Right renal pelvis (tissue), 4 donors: ENCODE measurements at places on chromosomes 4 and X. TPM values are rescaled to one million over a fixed set of nuclear protein-coding genes. Genes with fewer than 3 reads are reported as not detected.

GRCh38 chrX:13188731-13189309, 131.0 kb downstream of the ATXN3L start:
- DNase-seq = no peak

DNA sequence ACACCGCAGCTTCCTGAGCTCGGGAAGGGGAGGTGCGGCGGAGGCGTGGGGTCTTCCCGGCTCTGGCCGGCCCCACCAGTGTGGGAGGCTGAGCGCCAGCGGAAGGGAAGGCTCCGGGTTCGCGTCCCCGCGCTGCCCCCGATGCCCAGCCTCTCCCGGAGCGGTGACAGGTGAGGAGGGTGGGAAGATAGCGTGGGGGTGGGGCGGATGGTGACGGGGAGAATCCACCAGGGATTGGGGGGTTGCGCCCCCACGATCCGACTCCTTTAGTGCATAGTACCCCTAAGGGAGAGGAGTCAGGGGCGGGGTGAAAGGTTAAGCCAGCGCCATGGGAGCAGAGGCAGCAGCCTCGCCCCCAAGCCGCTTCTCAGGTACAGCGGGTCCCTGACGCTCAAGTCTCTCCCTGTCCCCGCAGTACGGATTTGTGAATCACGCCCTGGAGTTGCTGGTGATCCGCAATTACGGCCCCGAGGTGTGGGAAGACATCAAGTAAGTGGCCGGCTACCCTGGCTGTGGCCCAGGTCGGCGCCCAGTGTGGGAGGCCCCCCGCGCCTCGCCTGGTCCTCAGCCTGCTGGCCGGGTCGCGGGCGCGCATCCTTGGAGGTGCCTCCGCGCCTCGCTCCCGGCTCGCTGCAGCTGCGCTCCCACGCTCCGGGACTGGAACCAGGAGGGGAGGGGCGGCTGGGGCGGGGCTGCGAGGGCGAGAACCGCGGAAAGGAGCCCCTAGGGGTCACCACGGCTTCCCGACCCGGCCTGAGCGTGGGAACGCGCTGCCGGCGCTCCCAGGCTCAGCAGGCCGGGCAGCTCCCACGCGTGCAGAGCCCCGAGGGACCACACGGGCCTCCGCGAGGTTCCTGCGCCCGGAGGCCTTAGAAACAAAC, 791 bp downstream of the GUCY1B1 start:
- no peak for DNase-seq

DNA sequence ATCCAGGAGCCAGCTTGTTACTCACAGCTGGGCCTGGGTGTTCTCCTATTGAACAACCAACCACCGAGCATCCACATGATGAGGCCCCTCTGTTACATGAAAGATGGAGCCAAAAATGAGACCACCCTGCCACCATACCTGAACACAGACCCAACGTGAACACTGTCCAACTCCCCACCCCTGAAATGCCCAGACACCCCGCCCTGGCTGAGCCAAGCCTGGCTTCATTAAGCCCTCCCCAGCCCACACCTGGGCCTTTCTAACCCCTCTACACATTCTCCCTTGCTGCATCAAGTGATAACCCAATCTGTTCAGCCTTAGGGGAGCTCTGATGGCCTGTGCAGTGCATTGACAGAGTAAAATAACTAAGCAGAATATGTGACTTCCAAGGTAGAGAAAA, 80.7 kb downstream of the EVC start:
- DNase-seq = no peak

GRCh38 chr4:73989928-73990327, 1.9 kb upstream of the PPBP start:
- DNase-seq = no peak

- DNase-seq = no peak
These were observed 69.8 kb downstream of the EFNB1 start for GRCh38 chrX:68898598-68898997.

DNA sequence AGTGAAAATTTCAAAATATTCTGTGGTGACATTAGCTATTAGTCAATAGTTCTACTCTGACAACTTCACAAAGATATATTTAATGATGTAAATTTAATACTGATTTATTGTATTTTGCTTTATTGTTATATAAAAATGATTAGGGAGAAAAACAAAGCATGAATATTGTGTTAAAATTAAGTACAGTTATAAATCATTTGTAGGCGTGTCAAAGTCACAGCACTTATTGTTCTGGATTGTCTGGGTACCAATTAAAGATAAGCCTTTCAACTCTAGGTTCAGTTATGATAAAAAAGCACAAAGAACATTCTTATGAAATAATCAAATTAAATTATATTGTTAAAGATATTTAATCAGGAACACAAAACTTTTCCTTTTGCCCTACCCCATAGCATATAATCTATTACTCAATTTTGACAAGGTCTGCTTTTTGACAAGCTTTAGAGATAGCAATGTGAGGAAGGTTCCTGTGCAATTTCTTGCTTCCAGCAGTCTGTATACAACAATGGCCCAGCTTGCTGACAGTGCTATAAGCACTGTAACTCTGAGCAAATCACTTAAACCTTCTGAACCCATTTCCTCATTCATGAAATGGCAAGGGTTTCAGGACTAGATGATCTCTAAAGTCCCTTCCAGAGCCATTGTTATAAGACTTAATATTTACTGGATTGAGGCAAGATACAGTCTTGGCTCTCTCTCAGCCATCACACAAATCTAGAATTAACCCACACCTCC, 910.3 kb upstream of the LCORL start:
- DNase-seq = no peak

DNA sequence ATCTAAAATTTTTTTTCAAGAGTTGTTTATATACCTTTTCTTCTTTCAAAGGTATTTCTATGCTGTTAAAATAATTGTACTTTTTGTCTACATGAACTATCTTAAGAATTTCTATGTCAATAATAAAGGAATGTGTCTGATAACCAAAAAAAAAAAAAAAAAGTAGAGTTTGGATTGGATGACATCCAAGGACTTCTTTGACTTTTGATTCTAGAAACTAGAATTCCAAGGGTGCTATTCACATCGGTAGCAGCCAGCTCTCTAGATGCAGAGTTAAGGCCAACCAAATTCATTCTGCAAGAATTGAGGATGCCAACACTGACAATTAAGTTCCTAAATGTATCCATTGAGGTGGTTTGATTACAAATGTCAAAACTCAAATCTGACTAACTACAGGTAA, 42.0 kb upstream of the PRKG2 start:
- DNase-seq = no peak

- DNase-seq = no peak
These were observed 38.8 kb downstream of the REELD1 start for GRCh38 chr4:146252969-146253611.

GRCh38 chr4:122163767-122164166, 11.6 kb downstream of the BLTP1 start:
- DNase-seq = no peak

DNA sequence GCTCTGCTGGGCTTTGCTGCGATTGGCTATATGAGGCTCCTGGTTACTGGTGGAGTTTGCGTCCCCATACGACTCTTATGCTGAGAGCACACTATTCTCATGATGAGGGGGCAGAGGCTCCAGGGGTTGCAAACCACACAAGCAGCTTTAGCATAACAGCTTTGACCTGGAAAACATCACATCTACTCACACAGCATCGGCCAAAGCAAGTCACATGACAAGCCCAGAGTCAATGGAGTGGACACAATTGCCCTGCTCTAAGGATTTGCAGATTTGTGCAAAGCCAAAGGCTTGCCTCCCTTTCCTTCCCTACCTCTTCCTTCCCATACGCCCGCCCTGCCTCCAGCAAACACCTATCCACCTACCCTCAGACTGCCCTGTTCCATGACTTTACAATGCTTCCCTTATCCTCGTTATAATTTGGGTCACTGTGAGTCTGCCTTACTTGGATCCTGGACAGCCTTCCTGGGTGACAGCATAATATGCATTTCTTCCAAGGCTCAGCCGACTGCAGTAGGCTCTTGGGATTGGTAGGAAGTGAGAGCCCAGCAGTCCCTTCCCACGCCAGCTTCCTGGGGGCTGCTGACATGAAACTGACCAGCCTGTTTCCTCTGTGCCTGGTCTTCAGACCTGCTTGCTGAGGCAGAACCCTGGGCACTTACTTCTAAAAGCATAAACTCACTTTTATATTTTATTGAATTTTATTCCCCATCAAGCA, 208.2 kb upstream of the PSAPL1 start:
- DNase-seq = no peak

Gene SHROOM3
- 33.3 TPM for polyA plus RNA-seq

- no peak for DNase-seq
These were observed 188.2 kb downstream of the GABRB1 start for GRCh38 chr4:47219586-47219985.

GRCh38 chr4:158496030-158496741, 25.5 kb upstream of the RXFP1 start:
- no peak for DNase-seq

DNA sequence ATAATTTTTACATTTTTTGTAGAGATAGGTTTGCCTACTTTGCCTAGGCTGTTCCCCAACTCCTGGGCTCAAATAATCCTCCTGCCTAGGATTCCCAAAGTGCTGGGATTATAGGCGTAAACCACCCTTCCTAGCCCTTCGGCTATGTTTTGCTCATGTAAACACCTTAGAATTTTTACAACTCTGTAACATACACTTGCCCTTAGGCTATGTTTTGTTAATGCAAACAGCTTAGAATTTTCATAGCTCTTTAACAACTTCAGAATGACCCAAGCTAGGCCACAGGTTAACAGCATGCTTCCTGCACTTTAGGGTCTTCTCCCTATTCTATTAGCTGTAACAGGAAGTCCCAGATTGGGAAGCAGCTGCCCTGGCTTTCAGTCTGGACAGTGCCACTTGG, 24.2 kb downstream of the KLHL15 start:
- DNase-seq = no peak

DNA sequence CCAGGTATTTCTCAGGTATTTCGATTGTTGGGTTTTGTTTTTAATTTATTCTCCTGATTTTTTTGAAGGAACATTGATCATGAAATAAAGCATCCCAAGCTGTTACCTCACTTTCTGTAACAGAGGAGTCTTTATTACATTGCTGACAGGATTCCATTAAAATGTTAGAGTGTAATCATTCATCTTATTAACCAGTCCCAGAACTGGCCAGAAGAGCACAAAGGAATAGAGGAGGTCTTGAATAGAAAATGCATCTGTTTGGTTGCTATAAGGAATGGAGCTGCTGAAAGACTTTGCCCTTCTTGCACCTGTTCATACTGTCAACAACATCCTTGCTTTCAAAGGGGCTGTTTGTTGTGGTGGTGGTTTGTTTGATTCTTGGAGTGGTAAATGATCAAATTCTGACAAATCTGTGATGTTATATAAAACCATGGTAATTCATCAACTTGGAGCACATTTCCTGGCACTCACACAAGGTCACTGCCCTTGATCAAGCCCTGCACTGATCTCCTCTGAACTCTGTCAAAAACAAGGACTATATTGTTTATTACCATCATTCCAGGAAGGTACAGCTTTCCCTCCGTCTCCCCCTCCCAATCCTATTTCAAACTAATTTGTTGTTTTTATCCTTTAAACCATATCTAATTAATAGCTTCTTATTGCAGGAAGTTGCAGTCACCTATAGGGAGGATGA, 215.8 kb downstream of the PCDH19 start:
- no peak for DNase-seq

DNA sequence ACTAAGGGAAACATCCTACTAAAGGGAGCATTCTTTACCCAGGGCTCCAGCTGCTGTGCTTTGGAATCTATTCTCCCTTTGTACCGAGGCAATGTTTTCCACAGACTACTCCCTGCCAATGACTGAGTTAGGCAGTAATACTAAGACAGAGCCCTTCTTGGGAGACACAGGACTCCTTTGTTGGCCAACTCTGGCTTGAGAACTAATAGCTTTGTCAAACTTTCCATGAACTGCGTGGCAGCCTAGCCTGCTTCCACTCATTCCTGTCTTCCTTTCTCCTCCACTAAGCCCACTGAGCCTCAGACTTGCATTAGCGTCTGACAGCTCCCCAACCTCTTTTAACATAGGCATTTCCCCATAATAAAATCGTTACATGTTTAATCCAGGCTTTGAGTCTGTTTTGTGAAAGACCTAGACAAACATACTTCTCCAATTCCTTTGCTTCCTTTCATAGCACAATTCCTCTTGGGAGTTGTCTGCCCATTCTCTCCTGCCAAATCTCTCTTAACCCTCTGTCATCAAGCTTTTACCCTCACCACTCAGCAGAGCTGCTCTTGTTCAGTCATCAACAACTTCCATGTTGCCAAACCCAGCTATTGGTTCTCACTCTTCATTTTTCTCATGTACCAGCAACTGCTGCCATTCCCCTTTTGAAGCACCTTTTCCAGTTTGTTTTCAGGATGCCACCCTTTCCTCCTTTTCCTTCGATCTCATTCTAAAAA, 300.3 kb upstream of the IGFBP7 start:
- no peak for DNase-seq

- no peak for DNase-seq
These were observed 100.8 kb downstream of the REELD1 start for GRCh38 chr4:146315184-146315583.

Gene RBM47
- 98.8 TPM for polyA plus RNA-seq

DNA sequence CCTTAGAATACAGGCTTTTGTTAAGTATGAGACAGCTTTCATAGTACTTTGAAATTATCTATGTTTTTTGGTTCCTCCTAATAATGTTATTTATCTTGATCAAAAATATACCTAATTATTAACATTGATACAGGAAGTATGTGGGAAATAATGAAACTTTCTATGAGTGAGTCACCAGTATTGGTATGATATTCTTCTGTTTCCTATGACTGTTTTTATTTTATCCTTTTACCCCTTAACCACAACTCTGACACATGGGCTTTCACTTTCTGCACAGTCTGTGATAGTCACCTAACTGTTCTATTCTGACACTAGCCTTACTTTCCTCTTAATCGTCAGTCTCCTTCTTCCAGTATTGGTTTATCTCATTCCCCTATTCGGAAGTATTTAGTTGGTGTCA, 4.7 kb downstream of the THAP9 start:
- DNase-seq = no peak

GRCh38 chr4:2942037-2942531, 21.1 kb downstream of the NOP14 start:
- no peak for DNase-seq

Gene TRIML1
- polyA plus RNA-seq = not detected
